ENCODE measurements at places on chromosomes 6 and 20. TPM values are rescaled to one million over a fixed set of nuclear protein-coding genes. Genes with fewer than 3 reads are reported as not detected.

GRCh38 chr6:21321076-21321475 is 272.5 kb upstream of the SOX4 start:
- H3K36me3 ChIP-seq, result no peaks in the 10 kb centered on the region
- no peak for DNase-seq
- H3K4me1 ChIP-seq, result no peaks in the 10 kb centered on the region
- no peak overlapping the region for H3K27ac ChIP-seq

DNA sequence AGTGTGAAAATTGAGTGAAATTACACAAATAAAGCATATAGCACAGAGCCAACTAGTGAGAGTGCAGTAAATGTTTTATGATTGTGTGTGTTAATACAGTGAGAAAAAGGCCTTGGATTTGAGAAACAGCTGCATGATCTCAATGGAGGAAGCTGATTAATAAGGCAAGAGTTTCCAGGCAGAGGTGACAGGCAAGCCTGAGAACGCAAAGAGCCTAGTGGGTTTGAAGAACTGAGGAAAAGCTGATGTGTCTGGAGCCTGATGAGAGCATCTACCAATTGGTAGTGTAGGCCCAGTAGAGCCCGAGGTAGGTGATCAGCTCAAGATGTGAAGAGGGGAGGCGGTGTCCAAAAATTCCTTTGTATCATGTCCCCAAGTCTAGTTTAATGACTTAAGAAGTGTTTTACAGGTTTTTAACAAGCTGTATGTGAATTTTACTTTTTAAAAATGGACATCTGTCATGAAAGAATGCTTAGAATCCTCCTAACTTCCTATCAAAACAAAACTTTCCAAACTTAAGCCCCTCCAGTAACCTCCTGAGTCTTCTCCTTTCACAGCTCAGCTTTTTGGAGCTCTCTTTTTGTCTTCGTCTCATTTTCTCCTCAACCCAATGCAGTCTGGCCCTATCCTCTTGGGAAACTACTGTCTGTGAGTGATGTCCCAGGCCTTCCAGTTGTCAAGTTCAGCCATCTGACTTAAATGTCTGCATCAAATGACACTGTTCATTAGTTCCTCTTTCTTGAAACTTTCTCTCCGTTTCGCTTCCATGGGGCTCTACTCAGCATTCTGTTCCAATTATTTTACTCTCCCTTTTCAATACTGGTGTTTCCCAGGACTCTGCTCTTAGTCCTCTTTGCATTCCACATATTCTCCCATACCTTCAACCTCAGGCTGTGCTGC is 1.2 kb downstream of the CDC40 start:
- H3K27ac ChIP-seq, result no peak overlapping the region
- no peaks in the 10 kb centered on the region for H3K27me3 ChIP-seq
- DNase-seq, result peak; percentile 5
- peak overlapping the region; percentile 79 for H3K4me3 ChIP-seq

- peaks cover 11% of the 10 kb centered on the region for H3K4me1 ChIP-seq
- no peak overlapping the region for H3K27ac ChIP-seq
- no peak for DNase-seq
- H3K27me3 ChIP-seq, result no peaks in the 10 kb centered on the region
- no peak overlapping the region for H3K4me3 ChIP-seq
Observed at GRCh38 chr6:17737704-17738252, 31.1 kb upstream of the NUP153 start.

GRCh38 chr6:31321820-31322219 is 35.2 kb downstream of the HLA-B start:
- H3K4me1 ChIP-seq, result no peaks in the 10 kb centered on the region
- H3K27ac ChIP-seq, result no peak overlapping the region
- no peaks in the 10 kb centered on the region for H3K36me3 ChIP-seq
- no peak for DNase-seq
- H3K4me3 ChIP-seq, result no peak overlapping the region
- H3K27me3 ChIP-seq, result no peaks in the 10 kb centered on the region

- no peaks in the 10 kb centered on the region for H3K27me3 ChIP-seq
- no peak for DNase-seq
- H3K4me3 ChIP-seq, result no peak overlapping the region
- no peaks in the 10 kb centered on the region for H3K4me1 ChIP-seq
Observed at GRCh38 chr6:114195027-114195365, 147.8 kb downstream of the HS3ST5 start.

- no peak overlapping the region for H3K4me3 ChIP-seq
- peak; percentile 80 for DNase-seq
- peaks cover 14% of the 10 kb centered on the region for H3K4me1 ChIP-seq
- H3K27ac ChIP-seq, result peak overlapping the region; percentile 87
- no peaks in the 10 kb centered on the region for H3K27me3 ChIP-seq
Observed at GRCh38 chr6:87756858-87757257, 54.8 kb upstream of the AKIRIN2 start.

- H3K27ac ChIP-seq, result peak overlapping the region; percentile 91
- H3K4me3 ChIP-seq, result peak overlapping the region; percentile 75
Observed at GRCh38 chr6:138403324-138403800, 661 bp upstream of the HEBP2 start.

ENTPD6 gene
- total RNA-seq, result 53.5 TPM

- peaks cover 36% of the 10 kb centered on the region for H3K4me1 ChIP-seq
- peak; percentile 78 for DNase-seq
- no peaks in the 10 kb centered on the region for H3K27me3 ChIP-seq
Observed at GRCh38 chr20:41905199-41905598, 287.0 kb upstream of the CHD6 start.

DNA sequence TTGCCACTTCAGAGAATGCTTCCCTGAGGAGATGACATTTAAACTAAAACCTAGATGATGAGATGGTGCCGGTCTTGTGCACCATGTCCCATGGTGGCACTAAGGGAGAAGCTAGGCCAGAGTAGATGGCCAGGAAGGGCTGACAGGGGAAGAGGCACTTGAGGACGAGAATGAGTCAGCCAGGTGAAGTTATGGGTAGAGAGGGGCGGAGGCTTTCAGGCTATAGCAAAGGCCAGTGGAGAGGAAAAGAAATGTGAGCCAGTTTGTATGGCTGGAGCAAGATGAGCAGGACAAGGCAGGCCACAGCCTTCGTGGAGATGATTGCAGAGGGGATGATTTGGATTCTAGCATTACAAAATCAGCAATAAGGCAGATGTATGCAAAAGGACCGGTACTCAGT is 44.7 kb upstream of the ADGRF4 start:
- no peak overlapping the region for H3K4me3 ChIP-seq
- H3K27ac ChIP-seq, result no peak overlapping the region
- H3K4me1 ChIP-seq, result peaks cover 3% of the 10 kb centered on the region
- H3K27me3 ChIP-seq, result no peaks in the 10 kb centered on the region

GRCh38 chr6:139422105-139423036 is 47.9 kb upstream of the CITED2 start:
- H3K27me3 ChIP-seq, result no peaks in the 10 kb centered on the region
- 0 out of 2 replicates have a peak, but pooled peaks cover 3% of the 10 kb centered on the region for H3K4me1 ChIP-seq
- no peak overlapping the region for H3K27ac ChIP-seq
- no peak overlapping the region for H3K4me3 ChIP-seq
- no peak for DNase-seq
- H3K36me3 ChIP-seq, result no peaks in the 10 kb centered on the region

ENPP4 gene
- 0.32 TPM for total RNA-seq

DNA sequence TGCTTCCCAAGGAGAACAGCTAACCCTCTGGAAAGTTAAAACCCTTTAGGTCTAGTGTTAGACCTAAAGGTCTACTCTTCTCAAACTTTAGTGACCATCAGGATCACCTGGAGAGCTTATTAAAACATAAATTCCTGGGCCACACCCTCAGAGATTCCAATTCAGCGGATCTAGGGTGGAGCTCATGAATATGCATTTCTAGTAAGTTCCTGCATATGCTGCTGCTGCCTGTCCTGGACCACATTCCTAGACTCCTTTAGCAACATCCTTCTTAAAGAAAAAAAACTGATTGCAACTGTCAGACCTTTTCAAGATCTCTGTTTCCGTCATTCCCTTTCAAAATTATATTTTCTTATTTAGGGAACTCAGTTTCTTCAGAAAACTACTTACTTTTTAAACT is 31.2 kb downstream of the SNAP25 start:
- peaks cover 13% of the 10 kb centered on the region for H3K27me3 ChIP-seq
- no peak for DNase-seq
- H3K4me3 ChIP-seq, result no peak overlapping the region
- no peaks in the 10 kb centered on the region for H3K4me1 ChIP-seq

Measured in SJCRH30 (cell line).